Immature natural killer cell (primary cell): ENCODE measurements at places on chromosomes 5 and 9.

- DNase-seq: no peak
Observed at GRCh38 chr9:129598089-129598596, 22.8 kb downstream of the C9orf50 start.

GRCh38 chr5:180216646-180217171 lies 7.7 kb upstream of the RASGEF1C start:
- DNase-seq: no peak

GRCh38 chr5:170570476-170570875 lies 66.7 kb downstream of the KCNIP1 start:
- DNase-seq: no peak

DNA sequence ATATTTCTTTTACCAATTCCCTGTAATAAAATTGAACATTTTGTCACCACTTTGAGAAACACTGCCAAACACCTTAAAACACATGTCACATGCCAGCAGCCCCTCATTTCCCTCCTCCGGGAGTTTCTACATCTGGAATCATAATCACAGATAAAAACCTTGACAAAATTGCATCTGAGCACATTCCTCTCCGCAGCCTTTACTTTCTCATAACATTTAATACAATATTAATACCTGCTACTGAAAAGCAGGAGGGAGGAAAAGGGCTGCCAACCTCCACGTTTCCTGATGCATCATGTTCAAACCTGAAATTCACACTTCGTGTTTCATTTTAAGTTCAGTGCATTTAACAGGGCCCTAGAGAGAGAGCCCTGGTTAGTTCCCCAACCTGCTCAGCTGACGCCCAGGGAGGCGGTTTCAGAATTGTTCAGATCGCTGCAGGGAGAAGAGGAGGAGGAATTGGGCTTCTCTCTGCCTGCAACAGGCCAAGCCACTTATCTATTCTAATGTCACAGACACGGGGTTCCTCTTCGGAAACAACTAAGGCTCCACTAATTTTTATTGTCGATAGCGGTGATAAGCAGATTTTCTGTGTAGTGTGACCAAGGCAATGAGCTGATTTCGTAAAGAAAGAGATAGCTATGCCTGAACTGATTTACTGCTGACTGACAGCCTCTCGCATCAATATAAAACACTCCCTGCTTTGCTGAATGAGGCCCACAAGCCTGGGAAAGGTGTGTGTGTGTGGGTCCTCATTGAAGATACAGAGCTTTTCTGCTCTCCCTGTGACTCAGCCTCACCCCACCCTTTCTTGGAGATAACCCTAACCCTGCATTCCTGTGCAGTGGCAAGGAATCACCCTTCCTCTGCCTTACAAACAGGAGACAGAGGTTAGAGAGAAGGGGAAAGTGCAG lies 4.9 kb upstream of the LHX2 start:
- no peak for DNase-seq

DNA sequence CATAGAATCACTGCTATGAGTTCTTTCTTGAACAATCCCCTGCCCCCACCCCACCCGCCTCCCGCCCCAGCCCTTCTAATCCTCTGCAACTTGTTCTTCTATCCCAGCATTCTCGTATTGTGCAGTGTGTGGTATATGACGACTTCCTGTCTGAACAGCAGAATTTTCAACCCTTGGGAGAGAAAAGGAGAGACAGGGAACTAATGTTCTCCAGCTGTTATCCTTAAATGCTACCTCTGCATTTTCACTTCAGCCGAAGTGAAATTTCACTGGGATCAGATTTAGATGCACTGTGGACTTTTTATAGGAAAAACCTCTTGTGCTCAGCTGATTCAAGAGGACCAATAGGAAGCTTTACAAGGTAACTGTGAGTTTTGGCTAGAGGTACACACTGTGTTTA lies 2.2 kb downstream of the FBXL7 start:
- no peak for DNase-seq

- DNase-seq: no peak
Observed at GRCh38 chr9:70618784-70619183, 204.3 kb upstream of the KLF9 start.

DNA sequence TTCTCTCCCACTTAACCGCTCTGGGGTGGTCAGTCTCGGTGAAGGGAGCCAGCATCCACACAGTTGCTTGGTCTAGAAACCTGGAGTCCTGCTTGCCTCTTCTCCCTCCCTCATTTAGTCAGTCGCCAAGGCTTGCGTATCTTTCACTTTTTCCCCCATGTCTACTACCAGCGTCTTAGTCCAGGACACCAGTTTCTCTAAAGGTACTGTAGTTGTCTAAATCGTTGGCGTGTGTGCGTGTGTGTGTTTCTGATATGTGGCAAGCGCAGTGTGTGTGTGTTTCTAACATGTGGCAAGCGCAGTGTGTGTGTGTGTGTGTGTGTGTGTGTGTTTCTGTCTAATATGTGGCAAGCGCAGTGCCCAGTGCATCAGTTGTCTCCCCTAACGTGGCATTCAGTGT lies 641 bp downstream of the ATP6V1G1 start:
- DNase-seq: peak; percentile 18
